CD4-positive, alpha-beta T cell treated with Interleukin-4 for 4 hours (primary cell): ENCODE measurements at places on chromosomes 3 and 15.

GRCh38 chr15:70433586-70434324 is 329.6 kb downstream of the UACA start:
- no peak for DNase-seq

- no peak for DNase-seq
Measured at GRCh38 chr3:104805508-104805907, 561.2 kb upstream of the ALCAM start.

- DNase-seq = peak; percentile 8
Measured at GRCh38 chr3:63349583-63350573, 71.8 kb downstream of the SYNPR start.

- no peak for DNase-seq
Measured at GRCh38 chr15:65377105-65377975, 462 bp downstream of the IGDCC3 start.

- DNase-seq = no peak
Measured at GRCh38 chr15:27550635-27551034, 548.5 kb downstream of the OCA2 start.

- DNase-seq = no peak
Measured at GRCh38 chr3:24168977-24169376, 223.9 kb downstream of the NR1D2 start.

DNA sequence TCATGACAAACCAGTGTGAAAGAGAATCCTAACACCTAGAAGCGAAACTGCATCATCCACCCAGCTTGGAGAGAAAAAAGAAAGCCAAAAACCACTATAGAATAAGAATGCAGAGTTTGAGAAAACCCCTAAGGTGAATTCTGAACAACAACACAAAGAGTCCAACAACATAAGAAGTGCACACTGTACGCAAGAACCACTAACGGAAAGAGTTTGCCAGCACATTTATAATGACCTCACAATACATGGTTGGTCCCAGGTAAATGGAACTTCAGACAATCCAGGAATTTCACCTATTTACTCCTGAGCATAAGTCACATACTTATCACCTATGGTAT is 128.3 kb upstream of the BHLHE40 start:
- DNase-seq = peak; percentile 79

DNA sequence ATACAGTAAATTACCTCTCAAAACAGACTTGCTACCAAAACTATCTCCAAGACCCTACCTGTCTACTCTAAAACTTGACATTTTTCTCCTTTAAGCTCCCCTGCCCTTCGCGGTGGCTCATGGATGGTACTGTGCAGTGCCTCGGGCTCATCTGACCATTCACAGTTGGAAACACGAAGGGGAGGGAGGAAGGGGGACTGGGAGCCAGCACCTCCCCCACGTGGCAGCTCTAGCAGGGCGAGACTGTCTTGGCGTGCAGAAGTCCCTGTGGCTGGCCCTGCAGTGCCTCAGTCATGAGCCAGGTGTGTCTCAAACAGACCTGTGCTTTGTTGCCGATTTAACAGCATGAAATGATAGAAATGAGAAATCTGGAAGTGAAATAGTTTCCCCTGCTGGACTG is 372.0 kb downstream of the GABRG3 start:
- no peak for DNase-seq

DNA sequence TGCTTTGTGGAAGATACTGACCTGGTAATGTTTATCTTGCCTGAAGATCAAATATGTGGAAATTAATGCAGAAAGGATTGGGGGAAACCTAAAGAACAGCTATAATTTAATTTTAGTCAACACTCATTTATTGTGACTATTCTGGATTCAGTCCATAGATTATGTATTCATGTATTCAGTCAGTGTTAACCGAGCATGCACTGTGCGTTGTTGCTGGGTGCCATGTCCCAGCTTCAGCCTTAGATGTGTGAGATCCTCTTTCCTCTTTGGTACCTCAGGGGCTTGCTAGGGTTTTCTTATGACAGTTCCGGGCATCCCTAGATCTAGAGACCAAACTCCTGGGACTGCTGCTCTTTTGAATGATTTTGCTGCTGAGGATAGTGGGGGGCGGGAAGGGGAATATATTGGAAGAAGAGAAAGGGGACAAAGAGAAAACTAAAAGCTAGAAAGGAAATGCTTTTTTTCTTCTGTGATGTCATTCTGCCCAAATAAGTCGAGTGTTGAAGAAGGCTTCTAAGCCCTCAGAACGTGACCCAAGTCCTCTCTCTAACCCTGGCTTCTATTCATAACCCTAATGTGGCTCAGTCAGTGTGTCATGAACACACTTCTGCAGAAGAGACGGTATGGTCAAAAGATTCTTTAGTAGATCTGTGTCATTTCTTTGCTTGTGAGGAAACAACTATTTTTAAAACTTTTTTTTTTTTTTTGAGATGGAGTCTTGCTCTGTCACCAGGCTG is 33.5 kb downstream of the STARD9 start:
- peak; percentile 8 for DNase-seq

DNA sequence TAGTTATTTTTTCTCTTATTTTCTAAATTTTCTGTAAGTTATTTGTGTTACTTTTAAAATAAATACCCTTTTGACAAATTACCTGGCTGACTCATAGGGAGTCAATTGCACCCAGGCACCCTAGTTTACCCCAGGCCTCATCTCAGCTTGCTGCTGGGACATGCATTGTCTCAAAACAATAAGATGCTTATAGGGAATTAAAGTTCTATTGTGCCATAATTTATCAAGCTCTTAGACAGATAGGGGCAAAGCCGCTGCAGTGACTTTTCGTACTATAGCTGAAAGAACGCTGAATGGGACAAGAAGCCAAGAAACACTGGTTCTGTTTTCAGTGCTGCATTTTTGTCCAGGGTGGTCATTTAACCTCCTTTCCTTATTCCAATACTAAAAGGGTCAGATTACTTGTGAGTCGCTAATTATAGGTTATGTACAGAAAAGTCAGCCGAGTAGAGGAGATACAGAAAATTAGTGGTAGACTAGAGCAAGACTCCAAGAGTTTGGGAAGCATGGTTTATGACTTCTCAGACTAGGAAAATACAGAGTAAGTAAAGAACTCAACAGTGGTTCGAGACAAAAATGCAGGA is 50.3 kb downstream of the EXD1 start:
- no peak for DNase-seq
